Stimulated activated CD4-positive, alpha-beta T cell treated with anti-CD3 and anti-CD28 coated beads, Interleukin-12 subunit alpha, Interleukin-12 subunit beta, amount 100 ng/mL, for 4 hours (primary cell): ENCODE measurements at places on chromosomes 6 and 20.
A peak's percentile ranks its signal among the peaks of the same experiment; 100 is the strongest.

GRCh38 chr6:158836625-158837311, 17.6 kb upstream of the EZR start:
- no peak for DNase-seq

DNA sequence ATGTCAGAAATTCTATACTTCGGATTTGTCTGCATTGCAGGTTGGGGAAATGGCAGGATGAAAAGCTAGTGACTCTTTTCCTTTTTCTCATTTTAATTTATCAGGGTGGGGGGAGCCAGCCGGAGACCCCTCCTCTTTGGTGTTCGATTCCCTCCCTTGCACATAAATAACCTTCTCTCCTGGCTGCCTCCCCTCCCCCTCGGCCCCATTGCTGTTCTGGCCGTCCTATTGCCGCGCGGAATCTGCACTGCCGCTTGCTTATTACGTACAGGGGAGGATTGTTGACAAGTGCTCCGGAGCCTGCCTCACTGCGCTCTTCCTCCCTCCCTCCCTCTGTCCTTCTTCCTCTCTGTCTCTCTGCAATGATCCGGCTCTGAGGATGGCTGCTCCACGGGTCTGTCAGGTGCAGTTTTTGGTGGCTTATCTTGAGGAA, 154.7 kb downstream of the JARID2 start:
- DNase-seq, result no peak

GRCh38 chr6:117465691-117466090, 16.8 kb upstream of the DCBLD1 start:
- DNase-seq, result no peak

GRCh38 chr6:163459536-163459935, 45.0 kb downstream of the QKI start:
- DNase-seq, result no peak

DNA sequence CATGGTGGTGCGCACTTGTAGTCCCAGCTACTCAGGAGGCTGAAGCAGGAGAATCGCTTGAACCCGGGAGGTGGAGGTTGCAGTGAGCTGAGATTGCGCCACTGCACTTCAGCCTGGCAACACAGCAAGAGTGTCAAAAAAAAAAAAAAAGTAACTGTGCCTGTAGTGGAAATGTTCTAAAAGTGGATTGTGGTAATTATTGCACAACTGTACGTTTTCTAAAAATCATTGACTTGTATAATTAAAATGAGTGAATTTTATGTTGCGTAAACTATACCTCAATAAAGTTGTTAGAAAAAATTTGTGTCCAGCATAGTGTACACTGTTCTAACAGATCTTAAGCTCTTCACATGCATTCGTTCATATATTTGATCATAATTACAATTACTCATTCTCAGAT, 5.5 kb downstream of the SEC23B start:
- no peak for DNase-seq

DNA sequence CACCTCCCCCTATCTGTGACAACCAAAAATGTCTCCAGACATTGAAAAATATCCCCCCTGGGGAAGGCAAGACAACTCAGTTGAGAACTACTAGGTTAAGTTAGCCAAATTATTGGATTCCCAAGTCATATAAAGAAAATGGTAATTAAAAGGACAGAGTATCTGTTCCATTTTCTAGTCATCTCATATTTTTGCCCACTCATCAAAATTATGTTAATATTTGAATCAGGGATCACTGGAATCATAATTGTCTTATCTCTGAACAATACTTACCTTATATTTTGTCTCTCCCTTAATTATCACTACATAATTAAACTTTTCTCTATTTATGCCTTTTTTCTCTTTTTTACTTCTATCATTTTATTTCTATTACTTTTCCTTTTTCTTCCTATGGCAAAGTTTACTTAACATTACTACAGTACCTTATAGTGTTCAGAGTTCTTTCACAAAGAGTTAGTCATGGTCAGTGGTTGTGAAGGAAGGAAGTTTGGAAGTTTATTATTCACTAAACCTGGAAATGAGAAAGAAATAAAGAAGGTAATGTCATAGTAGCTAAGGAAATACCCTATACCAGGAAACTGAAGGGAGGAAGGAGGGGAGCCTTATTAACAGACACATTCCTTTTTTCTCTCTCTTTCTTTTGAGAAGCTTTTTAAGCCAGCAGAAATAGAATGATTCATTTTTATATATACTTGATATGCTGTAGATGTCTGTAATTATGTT, 332.9 kb downstream of the COL12A1 start:
- no peak for DNase-seq

- no peak for DNase-seq
Measured at GRCh38 chr20:42063141-42063540, 445.0 kb upstream of the CHD6 start.

DNA sequence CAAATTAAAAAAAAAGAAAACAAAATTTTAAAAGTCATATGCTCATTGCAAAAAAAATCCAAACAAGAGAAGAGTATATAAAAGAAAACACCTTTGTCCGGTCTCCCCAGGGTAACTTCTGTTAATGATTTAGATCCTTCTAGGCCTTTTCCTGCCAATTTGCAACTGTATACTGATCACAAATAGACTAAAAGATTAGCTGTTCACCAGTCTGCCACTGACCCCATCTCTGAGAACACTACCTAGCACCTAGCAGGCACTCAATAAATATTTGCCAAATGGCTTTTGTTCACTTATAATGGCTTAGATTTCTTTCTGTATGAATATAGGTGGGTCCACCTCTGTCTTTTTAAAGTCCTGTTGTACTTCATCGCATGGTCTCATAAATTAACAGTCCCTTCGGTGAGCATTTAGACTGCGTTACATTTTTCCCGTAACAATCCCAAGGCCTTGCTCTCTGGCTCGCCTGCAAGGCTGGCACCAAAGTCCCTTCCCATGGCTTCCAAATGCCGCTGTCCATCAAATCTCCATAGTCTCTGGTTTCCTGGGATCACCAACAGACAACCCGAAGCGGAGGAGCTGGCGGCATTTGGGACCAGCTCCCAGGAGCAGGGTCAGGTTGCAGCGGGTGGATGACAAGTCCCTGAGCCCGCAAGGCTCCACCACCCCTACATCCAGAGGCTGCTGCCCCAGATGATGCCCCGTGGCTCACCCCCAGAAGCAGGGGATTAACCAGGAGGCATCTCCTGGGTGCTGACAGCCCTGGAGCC, 11.8 kb downstream of the JPH2 start:
- DNase-seq, result no peak

GRCh38 chr20:32619586-32619985, 34.5 kb upstream of the NOL4L start:
- DNase-seq, result no peak

DNA sequence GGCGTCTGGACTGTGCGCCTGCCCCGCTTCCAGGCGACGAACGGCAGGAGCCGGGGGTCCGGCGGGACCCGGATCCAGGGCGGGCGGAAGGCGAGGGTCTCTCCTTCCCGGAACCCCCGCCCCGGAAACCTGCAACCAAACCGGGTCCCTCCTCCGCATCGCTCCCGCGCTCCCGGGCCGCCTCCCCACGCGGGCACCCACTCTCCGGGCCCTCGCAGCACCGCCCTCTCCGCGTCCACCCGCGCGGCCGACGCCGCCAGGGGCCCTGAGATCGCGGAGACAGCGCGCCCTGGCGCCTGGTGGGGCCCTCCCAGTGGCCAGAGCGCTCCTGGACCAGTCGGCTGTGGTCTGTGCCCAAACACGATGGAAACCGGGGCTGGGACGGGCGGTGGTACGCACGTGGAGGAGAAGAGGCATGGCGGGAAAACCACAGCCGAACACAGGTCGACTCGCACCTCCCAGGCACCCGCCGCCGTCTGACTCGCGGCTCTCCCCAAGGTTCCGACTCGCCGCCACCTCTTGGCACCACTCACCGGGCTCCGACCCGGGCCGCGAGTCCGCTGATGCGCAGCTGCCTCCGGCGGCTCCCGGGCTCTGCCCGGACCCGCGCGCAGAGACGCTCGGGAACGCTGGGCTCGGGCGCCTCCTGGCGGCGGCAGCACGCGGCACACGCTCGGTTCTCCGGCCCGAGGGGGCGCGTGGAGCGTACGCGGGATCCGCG, 7.9 kb downstream of the NKX2-2 start:
- peak; percentile 78 for DNase-seq

GRCh38 chr6:166966268-166966667, 9.9 kb upstream of the RNASET2 start:
- DNase-seq, result no peak

GRCh38 chr6:157962601-157963302, 18.9 kb upstream of the SYNJ2 start:
- DNase-seq, result no peak

- no peak for DNase-seq
Measured at GRCh38 chr6:117840541-117840983, 66.5 kb upstream of the SLC35F1 start.

GRCh38 chr6:106249658-106250057, 75.9 kb downstream of the ATG5 start:
- DNase-seq, result no peak

- peak; percentile 52 for DNase-seq
Measured at GRCh38 chr6:36120979-36121786, 9.1 kb upstream of the MAPK13 start.

- no peak for DNase-seq
Measured at GRCh38 chr6:154868143-154868594, 126.9 kb upstream of the TIAM2 start.

- DNase-seq, result no peak
Measured at GRCh38 chr6:167734662-167735083, 92.0 kb upstream of the AFDN start.

DNA sequence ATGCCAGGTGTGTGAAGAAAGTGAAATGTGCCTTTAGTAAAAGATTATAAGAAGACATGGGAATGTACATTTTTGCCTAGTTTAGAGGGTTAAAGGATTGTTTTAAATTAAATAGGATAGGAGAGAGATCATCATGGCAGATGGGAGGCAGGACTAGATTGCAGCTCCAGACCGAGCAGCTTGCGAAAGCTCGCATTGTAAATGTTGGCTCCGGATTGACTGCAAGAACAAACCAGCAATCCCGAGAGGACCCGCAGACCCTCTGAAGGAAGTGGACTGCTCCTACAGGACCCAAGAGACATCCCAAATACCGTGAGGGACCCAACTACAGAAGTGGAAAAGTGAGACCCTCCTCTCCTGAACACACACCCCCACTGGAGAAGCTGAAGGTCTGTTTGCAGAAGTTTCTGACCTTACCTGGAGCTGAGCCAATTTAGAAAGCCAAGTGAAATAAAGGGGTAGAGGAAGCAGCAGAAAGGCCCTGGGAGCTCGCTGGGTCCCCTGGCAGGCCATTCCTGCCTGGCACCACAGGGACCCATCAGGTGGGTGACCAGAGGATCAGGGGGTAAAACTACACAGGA, 30.0 kb upstream of the TPD52L1 start:
- DNase-seq, result no peak

GRCh38 chr20:10419550-10420133, 14.4 kb downstream of the MKKS start:
- no peak for DNase-seq

GRCh38 chr20:33014336-33015113, 7.0 kb downstream of the BPIFB2 start:
- DNase-seq, result no peak

DNA sequence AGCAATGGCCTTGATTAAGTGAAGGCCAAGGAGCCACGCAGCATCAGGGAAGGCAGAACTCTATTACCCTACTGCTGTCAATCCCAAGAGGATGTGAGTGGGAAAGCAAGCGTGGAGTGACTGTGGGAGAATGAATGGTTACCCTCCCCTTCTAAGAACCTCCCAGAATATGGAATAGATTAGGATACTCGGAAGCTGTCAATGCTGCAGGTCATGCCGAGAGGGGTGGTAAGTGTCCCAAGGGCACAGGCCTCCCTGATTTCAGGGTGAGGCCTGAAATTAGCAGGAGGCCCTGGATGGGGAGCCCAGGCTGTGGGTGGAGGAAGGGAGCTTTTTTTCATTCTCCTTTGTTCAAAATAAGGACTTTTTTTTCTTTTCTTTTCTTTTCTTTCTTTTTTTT, 179.9 kb upstream of the JAG1 start:
- DNase-seq, result no peak

DNA sequence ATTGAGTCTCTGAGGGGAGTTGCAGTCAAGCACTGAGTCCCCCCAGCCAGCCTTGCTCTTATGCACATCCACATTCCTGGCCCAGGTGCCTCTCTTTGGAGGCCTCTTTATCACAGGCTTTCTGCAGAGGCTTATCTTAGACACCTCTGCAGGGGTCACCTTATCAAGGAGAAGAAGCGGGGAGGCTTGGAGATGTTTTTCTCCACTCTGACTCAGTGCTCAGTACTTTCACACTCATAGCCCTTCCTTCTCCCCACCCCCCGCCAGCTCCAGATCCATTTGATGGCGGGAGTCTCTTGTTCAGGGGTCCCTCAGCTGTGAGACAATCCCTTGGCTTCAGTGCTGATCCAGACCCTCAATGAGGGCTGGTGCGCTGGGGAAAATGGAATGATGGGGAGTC, 132.1 kb upstream of the TSHZ2 start:
- DNase-seq, result no peak

DNA sequence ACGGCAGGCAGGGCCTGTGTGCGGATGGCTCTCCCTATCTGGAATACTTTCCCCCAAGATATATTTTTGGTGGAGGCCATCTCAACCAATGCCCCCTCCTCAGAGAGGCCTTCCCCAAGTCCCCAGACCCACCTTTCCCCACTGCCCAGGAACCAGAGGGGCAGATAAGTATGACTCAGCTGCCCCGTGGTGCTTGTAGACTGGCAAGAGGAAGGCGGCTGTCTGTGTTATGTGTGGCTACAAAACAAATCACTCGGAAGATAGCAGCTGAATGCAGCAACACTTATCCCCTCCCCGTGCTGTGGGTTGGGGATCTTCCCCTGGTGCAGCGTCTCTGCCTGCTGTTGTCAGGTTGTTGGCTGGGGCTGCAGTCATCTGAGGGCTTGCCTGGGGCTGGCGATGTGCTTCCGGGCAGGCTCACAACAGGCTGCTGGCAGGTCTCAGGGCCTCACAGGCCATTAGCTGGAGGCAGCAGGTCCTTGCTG, 7.1 kb downstream of the NPEPL1 start:
- DNase-seq, result no peak

GRCh38 chr6:139145661-139146060, 10.8 kb downstream of the HECA start:
- no peak for DNase-seq

DNA sequence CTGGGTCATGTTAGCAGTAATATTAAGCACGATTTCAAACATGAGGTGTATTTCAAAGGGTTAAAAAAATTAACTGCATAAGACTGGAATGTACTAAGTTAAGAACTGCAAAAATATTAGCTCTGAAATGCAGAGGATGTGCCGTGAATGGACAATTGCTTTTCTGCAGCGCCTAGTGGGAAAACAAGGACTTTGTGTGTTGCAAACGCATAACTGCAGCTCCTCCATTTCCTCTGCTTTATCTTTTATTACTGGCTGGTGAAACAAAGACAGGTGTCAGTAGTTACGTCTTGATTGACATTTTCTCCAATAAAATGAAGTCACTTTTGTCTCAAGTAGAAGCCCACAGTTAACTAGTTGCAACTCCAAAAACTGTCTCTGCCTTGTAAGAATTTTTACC, 1.7 kb downstream of the PDE7B start:
- DNase-seq, result no peak

DNA sequence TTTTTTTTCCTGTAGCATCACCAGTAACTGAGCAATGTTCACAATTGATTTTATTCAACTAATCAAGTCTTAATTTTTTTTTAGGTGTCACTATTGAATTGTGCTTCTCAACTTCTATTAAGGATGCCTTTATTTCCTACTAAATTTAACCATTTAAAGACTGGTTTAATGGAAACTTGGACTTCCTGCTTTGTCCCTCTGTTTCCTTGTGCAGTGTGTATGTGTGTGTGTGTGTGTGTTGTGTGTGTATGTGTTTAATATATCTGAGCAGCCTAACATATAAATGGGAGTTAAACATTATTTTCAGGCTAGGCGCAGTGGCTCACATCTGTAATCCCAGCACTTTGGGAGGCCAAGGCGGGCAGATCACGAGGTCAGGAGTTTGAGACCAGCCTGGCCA, 1.8 kb downstream of the SERPINB6 start:
- no peak for DNase-seq

- no peak for DNase-seq
Measured at GRCh38 chr6:2101213-2101612, 144.2 kb downstream of the GMDS start.
